ENCODE measurements at places on chromosomes 7 and 10.

- DNase-seq: no peak
Measured at GRCh38 chr10:129030603-129030895, 436.5 kb upstream of the MGMT start.

DNA sequence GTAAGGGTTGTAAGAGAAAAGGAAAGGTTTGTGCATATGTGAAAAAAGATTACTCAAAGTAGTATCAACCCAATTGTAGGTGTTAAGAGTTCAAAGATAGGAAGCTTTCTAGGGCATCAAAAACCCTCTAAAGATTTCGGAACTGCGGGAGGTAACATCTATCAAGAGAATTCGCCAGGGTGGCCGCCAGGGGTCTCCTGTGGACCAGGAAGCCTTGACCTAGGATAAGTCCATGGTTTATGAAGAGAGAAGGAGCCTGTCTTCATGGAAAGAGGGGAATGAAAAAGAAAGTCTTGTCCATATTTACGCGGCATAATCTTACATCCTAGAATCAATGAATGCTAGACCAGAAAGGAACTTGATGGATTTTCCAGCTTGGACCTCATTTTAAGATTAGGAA lies 140.7 kb upstream of the CALCR start:
- peak; percentile 3 for DNase-seq

- DNase-seq: no peak
Measured at GRCh38 chr10:11224792-11225416, 207.2 kb downstream of the CELF2 start.

DNA sequence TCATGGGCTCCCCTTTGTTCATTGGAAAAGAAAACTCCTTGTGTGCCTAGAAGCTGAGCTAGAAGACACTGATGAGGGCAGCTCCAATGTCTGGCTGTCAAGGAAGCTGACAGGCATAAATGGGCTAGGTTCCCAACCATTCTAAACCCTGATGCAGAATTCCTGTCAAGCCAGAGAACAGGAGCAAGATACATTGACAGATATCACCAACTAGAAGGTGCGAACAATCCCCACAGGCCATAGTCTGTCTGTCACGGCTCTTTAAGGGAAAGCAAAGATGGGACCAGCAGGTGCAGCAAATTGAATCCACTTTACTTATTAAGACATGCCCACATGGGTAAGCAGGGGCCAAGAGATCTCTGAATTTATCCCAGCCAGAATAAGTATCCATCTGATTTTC lies 617.9 kb upstream of the POT1 start:
- no peak for DNase-seq

- DNase-seq: no peak
Measured at GRCh38 chr10:34653530-34653929, 161.6 kb downstream of the PARD3 start.

GRCh38 chr10:31136930-31137885 lies 105.5 kb upstream of the ZNF438 start:
- no peak for DNase-seq

DNA sequence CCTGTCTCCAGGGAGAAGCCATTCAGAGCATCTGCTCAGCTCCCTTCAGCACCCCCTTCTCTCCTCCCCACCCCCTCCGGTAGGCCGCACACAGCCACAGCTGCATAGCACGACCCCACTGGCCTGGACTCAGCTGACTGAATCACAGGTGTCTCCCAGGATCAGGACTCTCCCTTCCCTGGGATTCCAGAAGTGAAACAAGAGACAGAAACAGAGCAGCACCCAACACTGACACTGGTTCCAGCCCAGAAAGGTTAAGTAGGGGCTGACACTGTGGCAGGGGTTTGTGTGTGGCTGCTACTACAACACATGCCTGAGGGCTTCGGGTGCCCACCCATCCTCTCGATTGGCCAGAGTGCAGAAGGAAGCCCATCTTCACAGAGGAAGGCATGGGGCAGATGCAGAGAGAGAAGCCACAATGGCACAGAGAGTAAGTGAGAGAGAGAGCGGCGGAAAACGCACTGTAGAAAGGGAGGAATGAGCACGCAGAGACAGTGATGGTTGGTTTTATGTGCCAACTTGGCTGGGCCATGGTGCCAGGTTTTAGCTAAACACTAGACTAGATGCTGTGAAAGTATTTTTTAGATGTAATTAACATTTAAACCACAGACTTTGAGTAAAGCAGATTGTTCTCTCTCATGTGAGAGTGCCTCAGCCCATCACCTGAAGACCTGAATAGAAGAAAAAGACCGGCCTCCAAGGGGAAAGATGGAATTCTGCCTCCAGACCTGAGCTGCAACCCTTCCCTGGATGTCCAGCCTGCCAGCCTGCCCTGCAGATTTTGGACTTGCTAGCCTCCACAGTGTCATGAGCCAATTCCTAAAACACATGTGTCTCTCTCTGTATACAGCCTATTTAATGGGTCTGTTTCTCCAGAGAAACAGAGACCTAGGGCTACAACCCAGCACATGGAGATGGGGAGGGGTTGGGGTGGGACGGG lies 107.5 kb downstream of the GRB10 start:
- no peak for DNase-seq

GRCh38 chr10:78186572-78186971 lies 152.9 kb downstream of the RPS24 start:
- DNase-seq: no peak

DNA sequence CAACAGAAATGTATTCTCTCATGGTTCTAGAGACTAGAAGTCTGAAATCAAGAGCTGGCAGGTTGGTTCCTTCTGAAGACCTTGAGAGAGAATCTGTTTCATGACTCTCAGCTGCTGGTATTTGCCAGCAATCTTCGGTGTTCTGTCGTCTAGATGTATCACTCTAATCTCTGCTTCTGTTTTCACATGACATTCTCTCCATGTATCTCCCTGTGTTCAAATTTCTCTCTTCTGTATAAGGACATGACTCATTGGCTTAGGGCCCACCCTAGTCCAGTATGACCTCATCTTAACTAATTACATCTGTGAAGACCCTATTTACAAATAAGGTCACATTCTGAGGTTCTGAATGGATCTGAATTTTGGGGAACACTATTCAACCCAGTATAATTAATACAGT lies 82.3 kb downstream of the ANKRD7 start:
- no peak for DNase-seq

GRCh38 chr10:64365663-64366062 lies 844.5 kb downstream of the REEP3 start:
- no peak for DNase-seq

DNA sequence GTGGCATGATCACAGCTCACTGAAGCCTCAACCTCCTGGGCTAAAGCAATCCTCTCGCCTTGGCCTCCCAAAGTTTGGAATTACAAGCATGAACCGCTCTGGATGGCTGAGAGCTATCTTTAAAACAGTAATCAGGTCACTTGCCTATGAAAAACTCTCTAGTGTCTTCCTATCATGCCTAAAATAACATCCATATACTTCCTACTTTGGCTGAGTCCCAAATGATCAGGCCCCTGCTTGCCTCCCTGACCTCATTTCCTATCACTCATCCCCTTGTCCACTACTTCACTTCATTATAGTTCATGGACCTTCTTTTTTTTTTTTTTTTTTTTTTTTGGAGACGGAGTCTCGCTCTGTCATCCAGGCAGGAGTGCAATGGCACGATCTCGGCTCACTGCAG lies 28.0 kb downstream of the SEPTIN7 start:
- DNase-seq: no peak

- DNase-seq: no peak
Measured at GRCh38 chr10:68402276-68402675, 4.8 kb downstream of the RUFY2 start.

GRCh38 chr10:59133841-59134593 lies 42.4 kb upstream of the PHYHIPL start:
- no peak for DNase-seq

GRCh38 chr10:96497391-96497790 lies 16.3 kb downstream of the TLL2 start:
- DNase-seq: no peak

DNA sequence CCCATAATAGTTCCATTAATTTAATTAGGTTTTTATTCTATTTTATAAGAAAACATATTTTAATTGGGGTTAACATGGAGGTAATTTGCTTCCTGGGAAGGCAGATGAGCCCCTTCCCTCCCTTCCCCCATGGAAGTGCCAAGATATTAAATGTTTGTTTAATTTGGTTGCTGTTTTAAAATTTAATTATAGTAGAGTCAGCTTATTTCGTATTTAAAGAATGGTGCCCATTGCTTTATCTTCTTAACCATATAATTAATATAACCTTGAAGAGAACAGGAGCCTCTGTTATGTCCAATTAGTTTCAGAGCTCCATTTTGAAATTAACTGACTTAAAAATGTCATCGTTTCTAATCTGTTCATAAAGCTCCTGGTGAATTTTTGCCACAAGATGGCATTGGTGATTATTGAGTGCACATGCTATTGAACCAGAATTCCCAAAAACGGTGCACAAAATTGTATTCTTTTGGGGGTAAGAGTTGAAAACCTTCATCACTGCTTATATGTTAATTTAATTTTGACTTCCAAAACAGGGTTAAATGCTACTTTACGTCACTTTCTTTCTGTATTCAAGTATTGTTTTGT lies 26.0 kb downstream of the KLHDC10 start:
- DNase-seq: no peak

DNA sequence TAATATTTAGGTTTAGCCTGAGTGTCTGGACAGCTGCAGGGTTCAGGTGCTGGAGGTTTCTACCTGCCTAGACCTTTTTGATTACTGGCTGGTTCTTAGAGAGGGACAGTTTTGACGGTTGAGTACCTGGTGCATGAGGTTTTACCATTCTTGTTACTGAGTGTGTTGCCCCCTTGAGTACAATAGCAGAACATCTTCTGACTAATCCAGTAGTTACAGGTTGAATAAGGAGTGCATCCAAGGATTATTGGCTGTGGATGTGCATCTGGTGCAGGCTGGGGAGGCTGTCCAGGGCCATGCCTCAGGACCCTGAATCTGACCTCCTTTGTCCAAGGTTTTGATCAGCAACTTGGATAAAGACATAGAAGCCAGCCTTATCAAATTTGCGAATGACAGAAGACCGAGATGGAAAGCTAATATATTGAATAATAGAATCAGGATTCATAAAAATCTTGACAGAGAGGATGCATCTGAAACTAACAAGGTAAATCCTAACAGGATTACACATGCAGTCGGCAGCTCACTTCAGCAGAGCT lies 23.1 kb downstream of the PLPP4 start:
- no peak for DNase-seq

DNA sequence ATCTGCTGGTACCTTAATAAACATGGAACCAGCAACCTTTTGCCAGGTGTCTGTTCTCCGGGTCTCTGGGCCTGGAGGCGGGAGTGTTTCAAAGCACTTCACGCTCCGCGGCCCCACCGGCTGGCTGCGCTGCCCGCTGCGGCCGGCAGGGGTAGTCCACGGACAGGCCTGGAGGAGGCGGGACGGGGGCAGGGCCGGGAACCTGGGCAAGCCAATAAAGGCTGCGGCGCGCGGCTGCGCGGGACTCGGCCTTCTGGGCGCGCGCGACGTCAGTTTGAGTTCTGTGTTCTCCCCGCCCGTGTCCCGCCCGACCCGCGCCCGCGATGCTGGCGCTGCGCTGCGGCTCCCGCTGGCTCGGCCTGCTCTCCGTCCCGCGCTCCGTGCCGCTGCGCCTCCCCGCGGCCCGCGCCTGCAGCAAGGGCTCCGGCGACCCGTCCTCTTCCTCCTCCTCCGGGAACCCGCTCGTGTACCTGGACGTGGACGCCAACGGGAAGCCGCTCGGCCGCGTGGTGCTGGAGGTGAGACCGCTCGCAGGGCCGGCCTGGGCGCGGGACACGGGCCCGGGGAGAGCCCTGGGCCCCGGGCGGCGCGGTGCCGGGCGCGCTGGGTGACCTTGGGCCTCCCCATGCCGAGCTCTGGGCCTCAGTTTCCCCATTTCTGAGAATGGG lies at the start of gene PPIF:
Gene PPIF (plus strand): TSS at position 244 of the 668 bp plus-strand sequence. CDS start 80 bp downstream, at position 324.
- peak; percentile 74 for DNase-seq

GRCh38 chr10:131480066-131480465 lies 168.5 kb upstream of the TCERG1L start:
- no peak for DNase-seq

DNA sequence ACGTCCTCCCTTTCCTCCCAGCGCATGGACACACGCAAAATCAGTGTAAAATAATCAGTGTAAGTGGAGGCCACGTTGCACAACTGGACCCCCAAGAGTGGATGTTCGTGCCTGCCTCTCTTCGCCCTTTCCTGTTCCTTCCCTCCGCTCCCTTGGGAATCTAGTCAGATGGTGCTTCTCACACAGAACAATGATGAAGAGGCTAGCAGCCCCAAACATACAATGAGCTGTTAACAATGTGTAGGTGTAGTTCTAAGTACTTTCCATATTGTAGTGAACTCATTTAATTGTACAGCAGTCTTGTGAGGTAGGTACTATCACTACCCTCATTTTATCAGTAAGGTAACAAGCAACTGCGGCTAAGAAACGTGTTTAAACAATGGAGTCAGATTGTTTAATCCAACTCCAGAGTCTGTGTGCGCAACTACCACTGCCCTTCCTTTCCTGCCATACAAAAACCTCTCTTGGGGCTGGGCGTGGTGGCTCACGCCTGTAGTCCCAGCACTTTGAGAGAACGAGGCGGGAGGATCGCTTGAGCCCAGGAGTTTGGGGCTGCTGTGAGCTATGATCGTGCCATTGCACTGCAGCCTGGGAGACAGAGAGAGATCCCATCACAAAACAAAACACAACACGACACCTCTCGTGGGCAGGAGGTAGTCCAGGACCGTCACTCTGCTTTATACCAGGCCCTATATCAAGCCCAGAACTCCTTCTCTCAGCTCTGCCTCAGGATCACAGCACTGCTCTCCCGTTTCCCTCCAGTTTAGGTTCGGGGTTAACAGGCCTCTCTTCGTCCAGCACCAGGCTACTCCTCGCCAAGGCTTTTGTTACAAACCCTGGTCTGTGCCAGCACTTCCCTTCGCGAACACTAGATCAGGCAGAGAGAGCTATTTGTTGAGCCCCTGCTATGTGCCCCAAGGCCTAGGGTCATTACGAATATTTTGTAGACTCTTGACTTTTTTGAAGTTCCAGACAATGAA lies 1.1 kb downstream of the FKBP9 start:
- peak; percentile 39 for DNase-seq

- no peak for DNase-seq
Measured at GRCh38 chr7:14073543-14073942, 84.1 kb upstream of the ETV1 start.

DNA sequence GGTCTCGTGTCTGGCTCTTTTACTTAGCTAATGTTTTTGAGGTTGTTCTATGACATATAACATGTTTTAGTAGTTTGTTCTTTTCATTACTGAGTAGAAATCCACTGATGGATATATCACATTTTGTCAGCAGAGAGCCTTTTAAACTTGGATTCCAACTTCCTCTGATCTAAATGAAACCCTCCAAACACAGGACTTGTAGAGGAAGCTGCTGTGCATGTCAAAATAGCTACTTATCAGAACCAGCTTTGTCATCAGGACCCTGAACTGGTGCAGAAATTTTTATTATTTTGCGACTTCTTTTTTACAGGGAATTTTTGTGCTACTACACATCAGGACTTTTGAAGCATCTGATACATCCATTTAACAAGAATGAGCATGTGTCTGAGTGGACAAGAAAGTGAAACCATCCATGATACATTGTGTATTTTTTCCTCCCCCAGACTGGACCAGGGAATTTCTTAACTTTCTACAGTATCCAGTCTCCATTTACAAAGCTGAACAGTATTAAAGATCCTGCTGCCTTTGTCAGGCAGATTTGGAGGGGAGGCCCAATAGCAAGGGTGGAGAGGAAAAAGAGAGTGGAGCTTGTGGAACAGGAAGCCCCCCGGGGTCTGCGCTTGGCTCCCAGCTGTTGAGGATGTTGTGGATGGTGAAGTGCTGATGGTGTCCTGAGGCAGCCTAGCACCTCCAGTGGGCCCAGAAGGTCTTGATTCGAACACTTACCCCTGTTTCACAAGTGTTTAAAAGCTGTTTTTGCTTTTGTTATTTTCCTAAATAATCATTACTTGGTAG lies 29.3 kb upstream of the MTPAP start:
- DNase-seq: no peak

- no peak for DNase-seq
Measured at GRCh38 chr10:48552946-48553564, 51.8 kb downstream of the ARHGAP22 start.

Data from NCI-H1092 (cell line).